ENCODE measurements at places on chromosomes 7 and 10. TPM values are rescaled to one million over a fixed set of nuclear protein-coding genes. Genes with fewer than 3 reads are reported as not detected.

The SLC16A9 gene
- 4.4 TPM for total RNA-seq

The DNAJB9 gene
- 27.5 TPM for total RNA-seq

GRCh38 chr7:2666588-2667250, 21.3 kb upstream of the AMZ1 start:
- DNase-seq: no peak

GRCh38 chr10:35416619-35417312, 80.5 kb downstream of the CCNY start:
- DNase-seq: peak; percentile 51

The NUTM2A gene
- total RNA-seq: 1.2 TPM

The CACNB2 gene
- 0.46 TPM for total RNA-seq

- DNase-seq: peak; percentile 89
These were observed 42.2 kb downstream of the MAD1L1 start for GRCh38 chr7:2190531-2190930.

The CALML3 gene
- not detected for total RNA-seq

DNA sequence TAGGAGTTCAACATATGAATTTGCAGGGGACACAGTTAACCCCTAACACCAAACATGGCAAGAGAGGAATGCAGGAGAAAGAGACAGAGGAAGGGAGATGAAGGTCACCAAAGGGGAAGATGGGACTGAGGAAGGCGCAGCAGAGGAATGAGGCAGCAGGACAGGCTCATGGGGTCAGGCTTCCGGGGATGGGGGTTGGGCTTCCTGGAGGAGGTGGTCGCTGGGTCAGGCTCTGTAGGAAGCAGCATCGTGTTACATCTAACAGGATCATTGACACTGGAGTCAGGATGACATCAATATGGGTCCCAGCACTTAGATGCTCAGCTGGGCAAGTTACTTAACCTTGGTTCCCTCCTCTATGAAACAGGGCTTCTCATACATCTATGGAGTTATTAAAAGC, 113.2 kb downstream of the NPTX2 start:
- no peak for DNase-seq

DNA sequence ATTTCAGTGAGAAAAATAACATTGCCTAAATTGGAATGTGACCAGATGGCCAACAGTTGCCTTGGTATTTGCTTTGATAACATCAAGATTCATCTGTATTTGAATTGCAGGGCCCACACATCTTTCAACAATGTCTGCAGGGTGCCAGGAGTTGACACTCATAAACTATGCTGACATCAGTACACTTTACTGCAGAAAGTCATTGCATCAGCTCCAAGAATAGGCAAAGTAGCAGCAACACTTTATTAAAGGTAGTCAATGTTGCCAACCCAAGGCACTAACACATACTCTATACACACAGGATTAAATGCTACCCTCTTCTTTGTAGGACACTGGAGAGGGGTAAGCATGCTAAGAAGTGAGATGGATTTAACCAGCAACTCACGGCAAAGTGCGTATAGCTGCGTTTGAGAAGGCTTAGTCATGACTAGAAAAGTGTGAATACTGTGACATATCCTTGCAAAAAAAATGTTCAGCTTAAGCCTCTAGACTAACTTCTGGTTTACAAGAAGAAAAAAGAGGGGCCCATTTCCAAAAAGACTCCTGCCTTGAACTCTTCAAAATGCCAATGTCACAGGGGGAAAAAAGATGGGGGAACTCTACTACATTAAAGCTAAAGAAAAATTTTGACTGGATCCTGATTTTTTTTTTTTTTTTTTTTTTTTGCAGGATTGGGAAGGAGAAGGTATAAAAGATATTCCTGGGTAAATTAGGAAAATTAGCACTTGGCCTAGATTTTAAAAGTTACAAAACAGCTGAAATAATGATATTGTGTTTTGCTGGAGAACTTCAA, 2.2 kb downstream of the BBIP1 start:
- peak; percentile 90 for DNase-seq

DNA sequence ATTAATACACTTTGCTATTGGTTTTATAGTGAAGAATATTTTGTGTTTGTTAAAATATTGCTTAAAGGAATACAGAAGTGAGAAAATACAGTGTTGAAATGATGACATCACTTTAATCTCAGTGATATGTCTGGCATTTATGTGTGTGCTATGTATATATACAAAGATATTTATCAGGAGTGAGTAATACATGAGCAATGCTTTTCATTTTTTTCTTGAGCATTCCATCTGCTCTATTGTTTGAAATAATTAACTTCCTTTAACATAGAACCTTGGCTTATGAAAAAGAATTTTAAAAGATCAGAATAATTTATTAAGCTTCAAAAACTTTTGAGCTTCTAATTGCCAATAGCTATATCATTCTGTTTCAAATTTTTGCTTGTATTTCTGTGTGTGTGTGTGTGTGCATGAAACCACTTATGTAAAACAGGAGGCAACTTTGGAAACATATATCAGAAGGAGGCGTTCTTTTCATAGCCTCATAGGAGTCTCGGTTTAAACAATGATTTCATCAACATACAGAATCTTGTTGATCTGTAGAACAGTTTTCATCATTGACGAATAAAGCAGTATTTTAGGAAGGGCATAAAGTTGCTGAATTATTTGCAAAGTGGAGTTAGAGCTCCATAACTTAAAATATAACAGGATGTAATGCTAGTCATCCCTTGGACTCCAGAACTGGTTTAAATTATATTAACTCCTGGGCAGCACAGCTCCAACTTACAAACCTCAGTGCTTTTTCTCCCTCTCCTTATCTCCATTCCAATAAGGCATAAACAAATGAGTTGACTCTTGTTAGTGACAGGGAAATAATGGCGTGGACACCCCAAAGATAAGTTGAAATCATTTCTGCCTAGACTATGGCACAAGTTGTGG, 228.4 kb upstream of the DGKB start:
- peak; percentile 75 for DNase-seq

- DNase-seq: peak; percentile 80
These were observed 160.6 kb downstream of the KLF6 start for GRCh38 chr10:3624367-3624766.

GRCh38 chr10:44947371-44948152, 12.0 kb upstream of the RASSF4 start:
- DNase-seq: no peak

GRCh38 chr7:28957064-28957750, 923 bp downstream of the TRIL start:
- DNase-seq: no peak

- no peak for DNase-seq
These were observed 88.6 kb downstream of the PTPRN2 start for GRCh38 chr7:158499082-158499455.

The NME8 gene
- not detected for total RNA-seq

DNA sequence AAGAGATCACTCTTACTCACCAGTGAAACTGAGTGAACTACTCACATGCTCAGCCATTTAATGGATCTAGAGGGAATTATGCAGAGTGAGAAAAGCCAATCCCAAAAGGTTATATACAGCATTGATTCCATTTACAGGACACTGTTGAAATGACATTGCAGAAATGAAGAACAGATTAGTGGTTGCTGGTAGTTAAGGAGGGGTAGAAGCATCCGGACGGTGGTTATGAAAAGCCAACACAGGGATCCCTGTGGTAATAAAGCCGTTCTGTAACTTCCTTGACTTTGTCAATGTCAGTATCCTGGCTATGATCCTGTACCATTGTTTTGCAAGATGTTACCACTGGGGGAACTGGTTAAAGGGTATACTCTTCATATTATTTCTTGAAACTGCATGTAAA, 253.4 kb downstream of the USP6NL start:
- DNase-seq: no peak

DNA sequence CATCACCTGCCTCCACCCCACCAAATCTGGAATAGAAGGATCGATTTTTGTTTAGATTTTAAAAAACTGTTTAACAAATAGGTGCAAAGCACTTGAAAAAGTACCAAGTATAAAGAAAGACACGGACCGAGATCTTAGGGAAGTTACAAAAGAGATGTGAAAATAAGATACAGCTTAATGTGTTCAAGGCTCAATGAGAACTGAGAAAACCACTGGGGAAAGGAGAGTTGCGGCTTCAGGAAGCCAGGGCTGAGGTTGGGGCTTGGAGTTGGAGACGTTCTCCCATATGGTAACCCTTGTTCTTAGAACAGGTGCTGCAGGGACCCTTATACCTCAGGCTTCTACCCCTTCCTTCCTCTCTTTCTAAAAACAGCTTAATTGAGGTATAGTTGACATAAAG, 140.2 kb downstream of the FANK1 start:
- DNase-seq: no peak

DNA sequence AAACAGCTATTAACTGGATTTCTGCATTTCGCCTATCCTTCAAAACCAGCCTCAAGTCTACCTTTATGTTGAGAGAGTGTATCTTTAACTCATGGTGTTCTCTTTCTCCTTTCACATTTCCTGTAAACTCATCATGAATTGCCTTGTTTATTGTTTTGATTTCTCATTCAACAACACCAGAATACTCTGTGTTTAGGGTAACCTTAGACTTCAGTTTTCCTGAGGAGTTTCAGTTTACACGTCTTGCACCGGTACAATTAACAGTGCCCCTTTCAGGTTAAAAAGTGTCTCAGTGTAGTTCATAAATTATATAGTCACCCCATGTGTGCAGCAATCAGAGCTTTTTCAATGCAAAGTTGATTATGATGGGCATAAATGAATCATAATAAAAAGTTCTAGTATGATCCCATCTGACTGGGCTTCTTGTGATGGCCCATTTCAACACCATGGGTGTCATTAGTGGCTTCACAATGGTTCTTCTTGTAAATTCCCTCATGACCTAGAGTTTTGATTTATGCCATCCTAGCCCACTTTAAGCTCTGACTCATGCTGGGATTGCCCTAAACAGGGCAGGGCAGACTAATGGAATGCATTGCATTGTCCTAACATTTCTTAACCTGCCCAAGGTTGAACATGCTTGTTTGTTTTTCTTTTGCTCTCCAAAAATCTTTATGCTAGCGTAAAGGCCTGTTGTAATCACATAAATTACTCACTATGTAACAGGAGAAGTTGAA, 22.0 kb downstream of the ITGB8 start:
- peak; percentile 72 for DNase-seq

The ITPRID1 gene
- not detected for total RNA-seq

DNA sequence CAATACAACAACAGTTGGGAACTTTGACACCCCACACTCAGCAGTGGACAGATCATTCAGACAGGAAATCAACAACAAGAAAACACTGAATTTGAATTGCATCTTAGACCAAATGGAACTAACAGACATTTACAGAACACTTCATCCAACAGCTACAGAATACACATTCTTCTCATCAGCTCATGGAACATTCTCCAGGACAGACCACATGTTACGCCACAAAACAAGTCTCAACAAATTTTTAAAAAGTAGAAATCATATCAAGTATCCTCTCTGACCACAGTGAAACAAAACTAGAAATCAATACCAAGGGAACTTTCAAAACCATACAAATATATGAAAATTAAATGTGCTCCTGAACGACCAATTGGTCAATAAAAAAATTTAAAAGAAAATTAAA, 212.3 kb downstream of the DNAJC1 start:
- DNase-seq: no peak

- DNase-seq: peak; percentile 86
These were observed 186.6 kb upstream of the CELF2 start for GRCh38 chr10:10831085-10831484.

DNA sequence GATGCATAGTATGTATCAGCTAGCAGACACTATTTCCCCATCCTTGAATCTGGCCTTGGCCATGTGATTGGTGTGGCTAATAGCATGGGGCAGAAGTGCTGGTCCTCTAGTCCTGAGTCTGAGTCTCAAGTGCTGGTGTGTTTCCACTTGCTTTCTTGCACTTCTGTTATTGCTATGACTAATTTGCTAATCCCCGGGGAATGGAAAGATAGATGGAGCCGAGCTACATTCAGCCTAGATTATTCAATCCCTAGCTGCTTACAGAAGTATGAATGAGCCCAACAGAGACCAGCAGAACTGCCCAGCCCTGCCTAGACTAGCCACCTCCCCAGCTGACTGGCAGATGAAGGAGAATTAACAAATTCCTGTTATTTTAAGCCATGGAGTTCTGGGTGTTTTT, 53.2 kb upstream of the SYPL1 start:
- peak; percentile 19 for DNase-seq

GRCh38 chr10:102599565-102600327, 44.5 kb upstream of the TRIM8 start:
- DNase-seq: no peak

- DNase-seq: no peak
These were observed 90.3 kb upstream of the IKZF1 start for GRCh38 chr7:50214126-50214670.

DNA sequence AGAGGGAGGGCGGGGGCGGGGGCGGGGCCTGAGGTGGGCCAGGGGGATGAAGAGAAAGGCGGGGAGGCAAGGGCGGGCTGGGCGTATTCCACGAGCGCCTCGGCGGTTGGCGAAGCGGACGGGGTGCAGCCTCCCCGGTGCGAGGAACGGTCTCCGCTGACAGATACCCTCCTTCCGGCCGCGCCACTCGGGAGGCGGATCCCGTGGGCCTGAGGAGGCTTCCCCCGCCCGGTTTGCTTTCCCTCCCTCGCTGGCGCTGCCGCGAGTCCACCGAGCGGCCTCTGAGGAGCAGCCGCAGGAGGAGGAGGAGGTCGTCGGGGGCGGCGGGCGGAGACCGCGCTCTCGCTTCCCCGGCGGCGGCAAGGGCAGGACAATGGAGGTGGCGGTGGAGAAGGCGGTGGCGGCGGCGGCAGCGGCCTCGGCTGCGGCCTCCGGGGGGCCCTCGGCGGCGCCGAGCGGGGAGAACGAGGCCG, at the start of gene TRIM24:
TRIM24 (plus strand) TSS at position 84 of the 473 bp plus-strand sequence; CDS start at position 374, 290 bp downstream.
- peak; percentile 91 for DNase-seq

DNA sequence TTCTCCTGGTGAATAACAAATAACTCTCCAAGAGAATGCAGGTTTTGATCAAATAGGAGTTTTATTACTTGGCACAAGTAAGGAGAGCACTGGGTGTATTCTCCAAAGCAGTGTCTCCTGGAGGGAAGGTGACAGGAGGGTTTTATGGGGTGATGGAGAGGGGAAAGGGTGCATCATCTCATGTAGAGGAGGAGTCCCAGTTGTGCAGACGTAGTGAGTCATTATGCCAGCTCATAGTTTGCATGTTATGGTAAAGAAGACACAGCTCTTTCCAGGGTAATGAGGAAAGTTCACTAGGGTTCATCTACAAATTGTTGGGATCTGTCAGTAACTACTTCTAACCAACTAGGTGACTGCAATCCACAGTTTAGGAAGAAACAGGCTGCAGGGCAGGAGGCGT, 347.9 kb upstream of the MEOX2 start:
- DNase-seq: peak; percentile 19

DNA sequence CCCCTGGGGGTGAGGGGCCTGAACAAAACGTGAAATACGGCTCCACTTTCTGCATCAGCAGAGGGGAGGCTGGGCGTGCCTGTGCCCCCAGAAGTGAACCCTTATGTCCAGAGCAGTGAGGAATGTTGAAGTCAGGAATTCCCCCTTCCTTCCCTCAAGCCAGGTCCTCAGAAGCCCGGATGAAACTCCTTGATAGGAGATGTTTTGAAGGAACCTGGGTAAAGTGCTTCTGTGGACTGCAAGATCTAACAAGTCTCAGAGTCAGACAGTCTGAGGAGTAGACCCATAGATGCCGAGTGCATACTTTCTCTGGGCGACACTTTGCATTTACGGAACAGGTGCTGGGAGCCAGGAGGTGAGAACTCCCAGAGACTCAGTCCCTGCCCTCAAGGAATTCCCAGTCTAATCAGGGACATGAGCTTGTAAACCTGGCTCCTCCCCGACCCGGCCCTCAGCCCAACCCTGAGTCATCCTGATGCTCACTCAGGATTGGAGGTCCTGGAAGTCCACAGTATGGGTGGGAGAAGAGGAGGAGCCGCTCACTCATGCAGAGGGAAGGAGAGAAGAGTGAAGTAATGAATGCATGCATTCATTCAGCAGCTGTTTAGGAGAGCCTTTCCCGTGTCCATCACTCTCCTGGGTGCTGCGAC, 179.5 kb upstream of the ITGB1 start:
- no peak for DNase-seq
